HS-5 (cell line): ENCODE measurements at places on chromosomes 2 and 18.

GRCh38 chr2:165294912-165295311 is 55.7 kb downstream of the SCN2A start:
- no peak for DNase-seq

DNA sequence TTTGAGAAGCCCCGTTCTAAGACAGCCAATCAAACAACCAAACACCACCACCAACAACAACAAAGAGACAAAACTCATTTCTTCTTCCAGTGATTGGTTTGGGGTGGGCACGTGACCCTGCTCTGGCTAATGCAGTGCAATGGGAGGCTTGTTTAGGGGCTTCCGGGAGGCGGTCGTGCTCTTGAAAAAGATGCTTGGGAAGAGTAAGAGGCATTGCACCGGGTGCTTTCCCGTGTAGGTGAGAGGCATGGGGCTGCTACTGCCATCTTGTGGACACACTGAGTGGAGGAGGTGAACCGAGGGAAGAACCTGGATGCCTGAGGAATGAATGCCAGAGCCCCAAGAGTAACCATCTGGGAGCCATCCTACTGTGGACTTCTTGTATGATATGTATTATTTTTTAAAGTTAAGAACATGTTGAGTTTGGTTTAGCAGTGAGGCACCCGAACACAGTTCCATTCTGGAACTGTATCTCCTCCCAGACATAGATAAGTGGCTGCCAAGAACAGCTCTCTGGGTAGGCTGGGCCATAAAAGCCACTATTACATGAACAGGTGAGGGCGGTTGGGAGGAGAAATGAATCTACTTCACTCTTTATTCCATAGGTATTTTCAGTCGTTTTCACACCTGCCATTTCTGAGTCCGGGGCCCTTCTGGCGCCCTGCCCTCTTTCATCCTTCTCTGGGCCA is 19.1 kb upstream of the ARHGAP25 start:
- DNase-seq: no peak

DNA sequence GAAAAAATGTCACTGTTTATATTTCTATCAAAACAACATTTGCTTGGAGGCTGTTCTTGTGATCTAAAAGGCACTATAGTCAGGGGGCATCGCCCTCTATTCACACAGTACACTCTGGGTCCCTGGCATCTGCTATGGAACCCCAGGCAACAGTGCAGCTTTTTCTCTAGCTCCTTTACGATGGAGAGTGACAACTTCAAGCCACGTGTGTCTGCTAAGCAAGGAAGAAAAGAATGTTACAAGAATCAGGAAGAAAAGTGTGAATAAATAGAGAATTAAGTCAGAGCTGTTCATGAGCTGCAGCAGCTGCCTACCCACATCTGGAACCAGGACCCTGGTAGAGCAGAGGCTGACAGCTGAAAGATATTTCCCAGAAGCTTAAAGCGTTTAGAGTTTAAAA is 11.2 kb downstream of the RND3 start:
- DNase-seq: no peak

DNA sequence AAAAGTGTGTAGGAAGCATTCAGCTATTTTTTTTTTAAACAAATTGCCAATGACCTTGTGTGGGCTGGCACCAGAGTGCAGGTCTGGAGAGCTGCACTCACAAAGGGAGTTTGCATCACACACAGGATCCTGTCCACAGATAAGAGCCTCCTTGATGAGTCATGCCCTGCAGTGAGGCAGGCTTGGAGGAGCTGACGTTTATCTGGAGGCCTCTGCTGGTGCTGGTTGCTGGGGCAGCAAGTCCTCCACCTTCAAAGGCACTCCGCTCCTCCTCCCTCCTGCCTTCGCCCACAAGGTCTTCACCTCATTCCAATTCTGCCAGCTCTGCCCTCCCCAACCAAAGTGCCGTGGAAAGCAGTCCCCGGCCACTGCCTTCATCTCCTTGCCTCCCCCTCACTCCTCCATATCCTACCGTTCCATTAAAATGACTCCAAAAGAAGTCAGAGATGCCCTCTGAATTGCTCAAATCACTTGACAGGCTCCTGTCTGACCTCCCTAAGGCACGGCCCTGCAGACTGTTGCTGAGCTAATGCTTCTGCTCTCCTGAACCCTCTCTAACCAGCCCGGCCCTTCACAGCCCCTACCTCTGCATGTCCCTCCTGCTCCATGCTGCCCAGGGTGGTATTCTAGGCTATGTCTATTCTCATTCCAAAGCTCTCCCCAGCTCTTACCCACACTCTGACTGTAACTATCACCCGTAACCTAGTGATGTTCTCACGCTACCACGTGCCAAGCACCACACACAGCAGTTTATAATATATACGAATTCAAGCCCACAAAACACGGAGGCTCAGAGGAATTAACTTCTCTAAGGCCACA is 30.9 kb downstream of the LONRF2 start:
- peak; percentile 99 for DNase-seq

DNA sequence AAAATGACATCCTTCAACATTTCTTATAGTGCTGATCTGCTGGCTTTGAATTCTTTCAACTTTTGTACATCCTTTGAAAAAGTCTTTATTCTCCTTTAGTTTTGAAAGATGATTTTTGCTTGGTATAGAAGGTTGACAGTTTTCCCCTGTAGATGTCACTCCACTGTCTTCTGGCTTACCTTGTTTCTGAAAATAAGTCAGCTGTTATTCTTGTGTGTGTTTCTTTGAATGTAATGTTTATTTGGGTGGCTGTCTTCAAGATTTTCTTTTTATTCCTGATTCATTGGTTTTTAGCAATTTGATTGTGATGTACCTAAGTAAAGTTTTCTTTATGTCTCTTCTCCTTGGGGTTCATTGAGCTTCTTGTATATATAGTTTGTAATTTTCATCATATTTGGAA is 47.6 kb downstream of the ACTR3 start:
- no peak for DNase-seq

GRCh38 chr2:88053934-88054781 is 1.4 kb downstream of the KRCC1 start:
- no peak for DNase-seq

DNA sequence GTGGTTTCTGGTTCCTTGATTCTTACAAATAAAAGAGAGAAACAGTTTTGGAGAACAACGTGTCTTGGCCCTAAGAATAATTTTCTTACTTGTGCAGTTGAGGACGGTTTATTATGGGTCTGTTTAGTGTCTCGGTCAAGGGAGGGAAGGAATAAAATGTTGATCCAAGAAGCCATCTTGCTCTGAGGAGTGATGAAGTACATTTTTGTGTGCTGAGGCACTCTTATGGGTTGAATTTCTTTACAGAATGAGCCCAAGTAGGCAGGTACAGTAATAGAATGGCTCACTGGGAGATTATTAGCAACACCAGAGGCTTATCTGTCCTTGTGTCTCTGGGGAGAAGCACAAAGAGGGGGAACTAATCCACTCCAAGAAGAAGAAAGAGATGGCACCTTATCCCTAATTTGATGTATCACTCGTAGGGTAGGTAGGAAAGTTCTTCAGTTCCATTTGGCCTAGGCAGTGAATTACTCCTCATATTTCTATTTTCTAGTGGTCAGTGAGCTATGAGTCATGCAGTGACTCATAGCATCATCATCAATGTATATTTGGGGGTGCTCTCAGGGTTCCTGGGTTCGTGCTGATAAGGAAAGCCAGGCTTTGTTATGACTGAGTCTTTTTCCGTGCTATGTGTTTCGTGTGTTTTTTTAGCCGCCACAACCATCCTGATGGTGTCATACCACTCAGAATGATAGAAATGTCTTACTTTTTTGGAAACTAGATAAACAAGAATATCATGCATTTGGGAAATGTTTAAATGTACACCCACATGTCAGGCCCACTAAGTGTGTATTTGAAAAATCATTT is 250.1 kb upstream of the CTAGE1 start:
- DNase-seq: peak; percentile 98

DNA sequence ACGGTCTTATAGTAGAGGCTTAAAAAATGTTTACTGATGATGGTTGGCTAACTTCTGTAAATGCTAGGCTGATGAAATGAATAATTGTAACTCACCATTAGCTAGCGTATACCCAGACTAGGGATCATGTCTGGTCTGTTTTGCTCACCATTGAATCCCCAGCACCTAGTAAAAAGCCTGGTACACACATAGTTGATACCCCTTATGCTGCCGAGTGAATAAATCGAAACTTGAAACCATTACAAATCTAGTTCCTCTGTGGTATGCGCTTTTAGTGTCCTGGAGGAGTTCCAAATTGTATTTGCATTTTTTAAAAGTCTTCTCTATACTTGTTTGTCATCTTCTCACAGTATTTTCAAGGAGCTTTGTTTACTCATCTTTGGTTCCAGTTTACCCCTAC is 1.3 kb downstream of the TAF1B start:
- DNase-seq: no peak

DNA sequence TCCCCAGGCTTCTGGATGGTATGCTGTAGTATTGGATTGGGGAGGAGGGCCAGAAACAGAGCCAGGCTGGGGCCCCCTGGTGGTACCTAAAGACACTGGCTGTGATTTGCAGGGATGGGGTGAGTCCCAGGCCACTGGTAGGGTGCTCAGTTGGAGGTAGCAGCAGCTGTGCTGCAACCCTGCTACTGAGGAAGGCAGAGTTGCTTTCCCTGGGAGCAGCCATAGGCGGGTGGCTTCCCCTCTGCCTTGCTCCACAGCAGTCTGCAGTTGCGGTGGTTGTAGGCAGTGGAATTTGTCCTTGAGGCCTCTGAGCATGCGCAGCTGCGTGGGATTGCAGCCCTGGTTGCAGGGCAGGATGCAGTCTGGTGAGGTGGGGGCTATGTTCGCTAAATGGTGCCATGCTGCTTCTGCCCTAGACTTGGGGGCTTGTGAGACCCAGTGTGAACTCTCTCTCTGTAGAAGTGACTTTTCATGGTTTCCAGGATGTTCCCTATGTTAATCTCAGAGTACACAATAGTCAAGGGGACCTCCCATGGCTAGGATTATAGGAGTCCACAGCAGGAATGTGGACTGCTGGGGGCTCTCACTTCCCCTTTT is 443.5 kb downstream of the XIRP2 start:
- DNase-seq: no peak

- DNase-seq: no peak
Measured at GRCh38 chr2:212249451-212249850, 289.2 kb downstream of the ERBB4 start.

GRCh38 chr18:49026501-49027373 is 76.0 kb upstream of the SMAD7 start:
- no peak for DNase-seq
